NCI-H345 (cell line): ENCODE measurements at places on chromosomes 12 and 14.

DNA sequence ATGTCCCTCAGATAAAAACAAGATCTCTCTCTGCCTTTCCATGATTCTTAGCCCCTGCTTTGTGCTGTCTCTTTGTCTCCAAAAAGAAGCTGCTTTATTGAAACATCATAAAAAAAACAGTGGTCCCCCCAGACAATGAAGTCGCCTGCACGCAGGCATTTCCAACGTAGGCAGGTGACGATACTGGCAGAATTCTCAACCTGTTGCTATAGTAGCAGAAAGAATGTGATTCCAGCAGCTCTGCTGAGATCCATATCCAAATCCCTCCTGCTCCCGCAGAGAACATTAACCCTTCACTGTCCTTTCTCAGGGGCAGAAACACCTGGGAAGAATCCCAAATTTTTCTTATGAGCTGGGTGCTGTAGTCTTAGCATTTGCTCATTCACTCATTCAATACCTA is 84.8 kb downstream of the STON2 start:
- DNase-seq = peak; percentile 46

- DNase-seq = no peak
Observed at GRCh38 chr12:80165746-80166145, 66.4 kb downstream of the OTOGL start.

- no peak for DNase-seq
Observed at GRCh38 chr14:67886191-67886590, 66.6 kb downstream of the RAD51B start.

GRCh38 chr14:65877624-65878023 is 465.1 kb downstream of the FUT8 start:
- no peak for DNase-seq

GRCh38 chr12:11839091-11839641 is 189.7 kb downstream of the ETV6 start:
- DNase-seq = peak; percentile 92

- peak; percentile 79 for DNase-seq
Observed at GRCh38 chr12:119613319-119613936, 19.9 kb downstream of the TMEM233 start.

- no peak for DNase-seq
Observed at GRCh38 chr12:67531051-67531450, 117.5 kb upstream of the DYRK2 start.

DNA sequence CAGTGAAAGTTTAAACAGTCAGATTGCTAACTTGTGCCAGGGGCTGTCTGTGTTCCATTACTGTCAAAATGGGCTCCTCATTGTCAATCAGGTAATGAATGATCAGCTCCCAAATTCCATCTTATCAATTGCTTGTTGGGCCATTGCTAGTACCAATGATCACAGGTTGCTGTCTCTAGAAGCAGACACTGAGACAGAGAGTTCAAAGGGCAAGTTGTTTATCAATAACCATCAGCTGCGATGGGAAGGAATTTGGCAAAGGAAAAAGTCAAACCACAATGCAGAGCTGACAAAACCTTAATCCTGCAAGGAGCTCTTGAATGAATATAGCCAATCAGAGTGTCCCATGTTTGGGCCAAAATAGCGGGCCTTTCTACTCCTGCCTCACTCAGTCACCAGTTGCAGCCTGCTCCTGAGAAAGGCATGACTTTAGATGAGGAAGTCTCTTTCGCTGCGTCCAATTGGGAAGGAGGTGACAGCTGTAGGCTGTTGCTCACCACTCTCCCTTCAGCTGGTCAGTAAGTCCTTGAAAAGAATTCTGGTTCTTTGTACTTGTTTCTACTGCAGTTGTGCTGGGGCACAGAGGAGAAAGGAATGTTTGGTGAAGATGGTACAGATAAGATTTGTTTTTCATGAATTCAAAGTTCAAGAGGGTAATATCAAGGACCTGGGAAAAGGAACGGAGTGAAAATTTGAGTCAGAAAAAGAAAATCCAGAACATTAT is 179.2 kb upstream of the PDE3A start:
- no peak for DNase-seq

DNA sequence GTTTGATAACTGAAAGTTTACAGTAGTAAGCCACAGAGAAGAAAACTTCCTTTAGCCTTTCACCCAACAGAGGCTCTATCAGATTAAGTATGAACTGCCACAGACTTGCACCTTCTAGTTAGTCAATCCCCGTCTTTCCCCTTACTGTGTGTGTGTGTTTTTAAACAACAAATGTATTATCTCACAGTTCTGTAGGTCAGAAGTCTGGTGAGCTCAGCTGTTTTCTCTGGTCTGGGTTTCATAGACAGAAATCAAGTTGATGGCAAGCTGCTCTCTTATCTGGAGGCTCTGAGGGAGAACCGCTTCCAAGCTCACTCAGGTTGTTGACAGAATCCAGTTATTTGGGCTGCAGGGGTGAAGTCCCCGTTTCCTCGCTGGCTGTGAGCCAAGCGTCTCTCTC is 320.5 kb downstream of the PRKD1 start:
- DNase-seq = no peak

GRCh38 chr12:58184212-58184611 is 242.8 kb downstream of the ATP23 start:
- no peak for DNase-seq

DNA sequence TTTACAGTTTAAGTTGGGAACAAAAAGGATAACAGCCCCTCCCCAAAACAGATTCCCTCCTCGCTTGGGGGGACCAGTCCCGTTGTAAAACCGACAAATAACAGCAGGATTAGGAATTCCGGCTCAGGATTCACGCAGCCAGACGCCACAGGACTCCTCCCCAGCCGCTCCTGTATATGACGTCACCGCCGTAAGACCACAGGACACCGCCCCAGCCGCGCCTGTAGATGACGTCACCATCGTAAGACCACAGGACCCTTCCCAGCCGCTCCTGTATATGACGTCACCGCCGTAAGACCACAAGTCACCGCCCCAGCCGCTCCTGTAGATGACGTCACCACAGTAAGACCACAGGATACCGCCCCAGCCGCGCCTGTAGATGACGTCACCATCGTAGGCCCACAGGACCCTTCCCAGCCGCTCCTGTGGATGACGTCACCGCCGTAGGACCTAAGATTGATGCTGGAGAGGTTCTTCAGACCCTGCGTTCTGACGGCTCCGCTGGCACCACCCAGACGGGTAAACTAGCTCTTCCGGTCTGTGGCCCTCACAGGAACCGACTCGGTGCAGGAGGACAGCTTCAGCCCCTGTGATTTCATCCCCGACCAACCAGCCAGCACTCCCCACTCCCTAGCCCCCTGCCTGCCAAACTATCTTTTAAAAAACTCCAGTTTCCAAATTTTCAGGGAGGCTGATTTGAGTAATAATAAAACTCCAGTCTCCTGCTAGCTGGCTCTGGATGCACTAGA is 43.9 kb upstream of the FBRSL1 start:
- peak; percentile 97 for DNase-seq

DNA sequence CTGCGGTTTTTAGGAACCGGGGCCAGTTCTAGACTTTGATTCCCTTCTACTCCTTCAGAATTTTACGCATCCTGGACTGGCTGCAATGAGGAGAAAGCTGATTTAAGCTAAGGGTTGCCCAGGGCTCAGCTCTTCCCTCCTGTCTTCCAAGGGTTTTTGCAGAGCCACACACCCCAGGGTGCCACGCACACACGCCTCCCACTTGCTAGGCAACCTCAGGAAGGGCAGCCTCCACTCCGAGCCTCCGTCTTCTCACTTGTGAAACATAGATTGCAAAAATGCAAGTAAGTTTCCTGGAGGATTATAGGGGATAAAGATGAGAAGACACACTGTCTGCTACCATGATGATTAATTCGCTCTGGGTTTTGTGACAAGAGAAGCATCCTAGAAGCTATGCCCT is 31.7 kb downstream of the NOS1 start:
- no peak for DNase-seq

DNA sequence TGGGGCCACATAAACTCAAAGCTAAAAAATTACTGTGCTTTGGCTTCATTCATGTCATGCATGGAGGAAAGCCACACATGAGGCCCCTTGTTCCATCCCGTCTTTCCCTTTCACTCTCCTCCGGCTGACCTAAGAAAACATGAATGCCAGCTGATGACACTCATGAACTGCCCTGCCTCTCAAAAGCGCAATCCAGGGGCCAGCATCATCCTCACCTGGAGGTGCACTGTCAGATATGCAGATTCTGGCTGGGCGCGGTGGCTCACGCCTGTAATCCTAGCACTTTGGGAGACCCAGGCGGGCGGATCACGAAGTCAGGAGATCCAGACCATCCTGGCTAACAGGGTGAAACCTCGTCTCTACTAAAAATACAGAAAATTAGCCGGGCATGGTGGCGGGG is 116.1 kb upstream of the FOXN3 start:
- no peak for DNase-seq

DNA sequence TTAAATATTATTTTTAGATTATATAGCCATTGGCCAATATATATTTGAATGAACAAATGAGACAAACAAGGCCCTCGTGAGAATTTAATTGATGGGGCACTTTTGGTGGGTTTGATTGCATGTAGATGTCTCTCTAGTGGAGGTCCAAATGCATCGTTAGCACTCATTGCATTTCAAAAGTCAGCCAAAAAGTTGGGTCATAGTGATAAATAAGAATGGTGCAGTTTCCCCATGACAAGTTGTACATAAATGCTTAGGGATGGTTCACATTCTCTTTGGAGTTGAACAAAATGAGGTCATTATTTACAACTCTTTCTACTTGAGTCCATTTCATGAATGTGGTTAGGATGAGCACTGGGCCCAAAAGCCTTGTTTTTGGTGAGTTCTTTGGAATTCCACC is 1.0 kb downstream of the BEST3 start:
- DNase-seq = peak; percentile 29

GRCh38 chr12:884746-885414 is 64.6 kb downstream of the RAD52 start:
- no peak for DNase-seq

- no peak for DNase-seq
Observed at GRCh38 chr12:38886064-38886463, 19.3 kb downstream of the CPNE8 start.

DNA sequence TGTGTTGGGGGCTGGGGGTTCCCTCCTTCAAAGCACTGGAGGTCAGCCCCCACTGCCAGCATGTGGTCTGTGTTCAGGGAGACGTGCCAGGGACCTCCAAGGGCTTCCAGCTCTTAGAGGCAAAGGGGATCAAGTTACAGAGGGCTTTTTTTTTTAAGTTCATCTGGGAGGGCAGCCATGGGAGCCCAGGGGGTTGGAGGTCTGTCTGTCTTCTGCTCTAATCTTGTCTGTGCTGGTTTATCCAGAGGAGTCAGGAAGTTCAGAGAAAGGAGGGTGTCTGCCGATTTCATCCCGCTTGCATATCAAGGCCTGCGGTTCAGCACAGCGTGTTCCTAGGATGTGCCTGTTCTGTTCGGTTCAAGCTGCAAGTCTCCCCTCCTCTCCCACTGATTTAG is 72.2 kb downstream of the TMEM132C start:
- no peak for DNase-seq

DNA sequence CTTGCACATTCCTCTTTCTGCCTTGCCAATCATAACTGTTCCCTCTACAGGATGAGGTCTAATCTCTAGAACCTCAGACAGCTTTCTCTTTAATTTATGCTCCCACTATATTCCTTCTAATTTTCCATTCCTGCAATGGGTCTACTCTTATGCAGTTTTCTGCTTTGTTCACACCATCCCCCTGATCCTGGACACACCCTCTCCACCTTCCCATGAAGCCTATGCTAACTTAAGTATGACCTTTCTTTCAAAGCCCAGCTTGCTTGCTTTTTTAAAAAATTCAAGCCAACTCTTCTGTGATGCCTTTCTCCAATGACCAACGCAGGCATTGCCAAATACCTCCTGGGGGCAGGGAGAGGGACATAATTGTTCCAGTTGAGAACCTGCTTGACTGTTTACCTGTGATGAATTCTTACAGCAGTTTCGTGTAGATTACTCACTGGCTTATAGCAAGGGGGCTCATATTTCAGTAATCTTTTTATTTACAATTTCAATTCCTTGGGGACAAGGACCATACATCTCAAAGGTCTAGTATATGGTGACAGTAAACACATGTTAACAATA is 7.8 kb downstream of the SLC38A1 start:
- DNase-seq = peak; percentile 0

DNA sequence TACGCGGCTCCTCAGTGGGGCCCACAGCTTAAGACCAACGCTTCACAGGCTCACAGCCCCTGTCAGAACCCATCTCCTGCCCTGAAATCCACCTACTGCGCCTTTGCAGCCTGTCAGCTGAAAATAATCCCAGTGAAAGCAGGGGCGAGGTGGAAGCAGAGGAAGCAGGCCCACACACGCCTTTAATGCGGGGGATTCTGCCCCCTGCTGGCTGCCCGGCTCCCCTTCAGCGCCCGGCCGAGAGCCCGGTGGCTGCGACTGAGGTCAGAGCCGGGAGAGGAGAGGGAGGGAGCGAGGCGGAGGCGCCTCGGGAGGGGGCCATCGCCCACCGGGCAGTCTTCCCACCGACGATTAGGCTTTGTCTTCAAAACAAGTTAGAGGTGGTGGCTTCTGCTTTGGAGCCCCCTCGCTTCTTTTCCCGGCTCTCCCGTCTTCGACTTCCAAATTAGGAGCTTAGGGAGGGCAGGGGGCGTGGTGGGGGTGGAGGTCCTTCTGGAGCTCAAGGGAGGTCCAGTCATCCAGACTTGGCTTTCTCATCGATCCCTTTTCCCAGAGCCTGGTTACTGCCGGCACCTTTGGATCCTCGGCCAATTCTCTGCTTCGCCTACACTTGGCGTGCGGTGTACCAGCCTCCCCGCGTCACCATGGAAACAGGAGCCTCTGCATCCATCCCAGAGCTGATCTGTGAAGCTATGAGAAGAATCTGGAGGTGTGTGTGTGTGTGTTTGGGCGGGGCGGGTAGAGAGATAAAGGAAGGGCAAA is 25.2 kb upstream of the RND1 start:
- peak; percentile 21 for DNase-seq

DNA sequence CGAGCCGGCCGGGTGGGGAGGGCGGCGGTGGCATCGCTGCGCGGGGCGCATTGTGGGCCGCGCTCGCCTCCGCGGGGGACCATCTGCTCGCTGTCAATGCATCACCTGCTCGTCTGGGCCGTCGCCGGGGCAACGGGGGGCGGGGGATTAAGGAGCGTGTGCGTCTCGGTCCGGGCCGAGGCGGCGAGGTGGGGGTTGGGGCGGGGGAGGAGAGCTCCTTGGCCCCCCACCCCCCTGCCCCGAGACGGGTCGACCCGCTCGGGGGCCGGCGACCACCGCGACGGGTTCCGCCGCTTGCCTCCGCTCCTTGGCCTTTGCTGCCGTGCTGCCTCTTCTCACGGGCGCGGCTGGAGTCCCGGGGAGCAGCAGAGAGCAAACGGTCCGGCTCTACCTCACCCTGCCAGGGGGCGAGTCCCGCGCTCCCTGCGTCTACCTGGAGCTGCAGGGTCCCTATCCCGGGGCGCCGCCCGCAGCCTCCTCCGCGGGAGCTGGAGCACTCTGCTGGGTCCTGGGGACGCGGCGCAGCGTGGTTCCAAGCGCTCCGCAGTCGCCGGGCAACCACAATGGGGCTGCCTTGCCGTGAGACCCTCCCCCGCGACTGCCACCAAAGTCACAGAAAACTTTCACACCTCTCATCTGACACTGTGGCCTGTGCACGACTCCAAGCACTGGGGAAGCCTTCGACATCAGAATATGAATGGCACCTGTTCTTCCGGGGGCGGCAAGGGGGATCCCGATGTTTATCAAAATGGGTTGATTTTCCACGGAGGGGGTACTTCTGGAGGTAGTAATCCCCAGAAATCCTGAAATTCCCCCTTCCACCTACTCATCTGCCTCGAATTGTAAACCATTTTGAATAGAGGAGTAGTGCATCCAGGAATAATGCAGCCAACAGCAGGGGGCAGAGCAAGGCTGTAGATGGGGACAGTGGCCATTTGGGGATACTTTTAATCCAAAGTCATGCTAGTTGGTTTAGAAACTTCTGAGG is at the start of gene C12orf42:
C12orf42 (minus strand) TSS at position 500 of the 988 bp plus-strand sequence. CDS start 17,542 bp downstream, outside the sequence.
- peak; percentile 97 for DNase-seq
